ENCODE measurements at places on chromosomes 12 and 14.
A peak's percentile ranks its signal among the peaks of the same experiment; 100 is the strongest.

- no peaks in the 10 kb centered on the region for H3K4me1 ChIP-seq
- no peaks in the 10 kb centered on the region for H3K36me3 ChIP-seq
- H3K27me3 ChIP-seq = no peaks in the 10 kb centered on the region
- no peak for DNase-seq
Observed at GRCh38 chr14:27123162-27123561, 525.3 kb upstream of the NOVA1 start.

- H3K4me1 ChIP-seq = no peaks in the 10 kb centered on the region
- no peak overlapping the region for H3K27ac ChIP-seq
- DNase-seq = no peak
- no peaks in the 10 kb centered on the region for H3K36me3 ChIP-seq
- no peak overlapping the region for H3K4me3 ChIP-seq
Observed at GRCh38 chr12:79895071-79895470, 39.8 kb downstream of the PPP1R12A start.

- peaks cover 56% of the 10 kb centered on the region for H3K4me1 ChIP-seq
- peak overlapping the region; percentile 78 for H3K4me3 ChIP-seq
- DNase-seq = no peak
- no peaks in the 10 kb centered on the region for H3K36me3 ChIP-seq
- peak overlapping the region; percentile 76 for H3K27ac ChIP-seq
- H3K27me3 ChIP-seq = no peaks in the 10 kb centered on the region
Observed at GRCh38 chr12:50925342-50925651, 27.0 kb upstream of the HIGD1C start.

- H3K27ac ChIP-seq = no peak overlapping the region
- no peaks in the 10 kb centered on the region for H3K27me3 ChIP-seq
- H3K4me1 ChIP-seq = no peaks in the 10 kb centered on the region
- no peaks in the 10 kb centered on the region for H3K36me3 ChIP-seq
Observed at GRCh38 chr12:14982991-14983390, 10.1 kb downstream of the PDE6H start.

GRCh38 chr12:122064780-122065588 is 13.6 kb upstream of the MLXIP start:
- H3K27ac ChIP-seq = peak overlapping the region; percentile 70
- peak overlapping the region; percentile 41 for H3K4me3 ChIP-seq
- H3K27me3 ChIP-seq = no peaks in the 10 kb centered on the region
- no peaks in the 10 kb centered on the region for H3K36me3 ChIP-seq

GRCh38 chr14:64387232-64387781 is 846 bp upstream of the MTHFD1 start:
- no peaks in the 10 kb centered on the region for H3K27me3 ChIP-seq
- peak overlapping the region; percentile 87 for H3K27ac ChIP-seq
- H3K4me1 ChIP-seq = peaks cover 22% of the 10 kb centered on the region
- H3K36me3 ChIP-seq = no peaks in the 10 kb centered on the region
- H3K4me3 ChIP-seq = peak overlapping the region; percentile 89
